Left renal cortex interstitium (tissue), 4 donors: ENCODE measurements at places on chromosomes 11 and 22. TPM values are rescaled to one million over a fixed set of nuclear protein-coding genes. Genes with fewer than 3 reads are reported as not detected.

WT1 gene
- 211 TPM for polyA plus RNA-seq

RNH1 gene
- polyA plus RNA-seq, result 117 TPM

DEFB131B gene
- 1.4 TPM for polyA plus RNA-seq

POU2AF1 gene
- polyA plus RNA-seq, result 1.2 TPM
